ENCODE measurements at places on chromosomes 5 and 9. TPM values are rescaled to one million over a fixed set of nuclear protein-coding genes. Genes with fewer than 3 reads are reported as not detected.

The ADAMTSL2 gene
- total RNA-seq: 5.9 TPM

The RPS14 gene
- 2,784 TPM for total RNA-seq

The SPATA31A3 gene
- not detected for total RNA-seq

DNA sequence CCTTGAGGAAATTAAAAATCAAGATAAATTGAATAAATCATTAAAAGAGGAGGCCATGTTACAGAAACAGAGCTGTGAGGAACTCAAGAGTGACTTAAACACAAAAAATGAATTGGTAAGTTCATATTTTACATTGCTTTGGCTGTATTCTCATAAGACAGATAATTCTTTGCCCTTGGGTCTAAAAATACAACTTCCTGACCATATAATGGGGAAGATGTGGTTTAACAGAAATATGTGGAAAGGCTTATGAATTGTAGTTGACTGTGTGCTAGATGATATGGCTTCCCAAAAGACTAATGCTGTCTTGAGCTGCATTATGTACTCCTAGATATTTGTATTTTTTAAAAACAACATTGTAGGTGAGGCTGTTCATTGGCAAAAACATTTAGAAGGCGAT lies 33.1 kb downstream of the CNTRL start:
- H3K4me3 ChIP-seq: no peak overlapping the region
- H3K36me3 ChIP-seq: no peaks in the 10 kb centered on the region
- no peak overlapping the region for H3K27ac ChIP-seq
- no peak for DNase-seq

DNA sequence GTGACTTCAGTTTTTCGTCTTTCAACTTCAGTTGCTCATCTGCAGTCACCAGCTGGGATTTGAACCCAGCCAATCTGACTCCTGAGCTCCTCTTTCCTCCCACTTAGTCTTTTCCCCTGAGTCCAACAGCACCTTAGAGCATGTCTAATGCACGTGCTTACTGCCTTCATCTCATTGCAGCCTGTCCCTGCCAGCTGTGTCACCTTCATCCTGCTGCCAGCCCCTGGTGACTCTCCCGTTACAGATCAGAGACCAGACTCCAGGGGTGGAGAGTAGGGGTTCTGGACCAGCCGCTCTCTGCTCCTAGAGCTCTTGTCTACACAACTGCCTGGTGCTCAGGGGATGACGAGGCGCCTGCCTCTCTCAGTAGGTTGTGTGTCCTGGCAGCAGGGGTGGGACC lies 132.9 kb upstream of the LMX1B start:
- no peak for DNase-seq
- H3K27ac ChIP-seq: no peak overlapping the region
- peaks cover 17% of the 10 kb centered on the region for H3K36me3 ChIP-seq
- H3K27me3 ChIP-seq: peaks cover 9% of the 10 kb centered on the region
- H3K4me3 ChIP-seq: no peak overlapping the region

GRCh38 chr9:105245891-105246161 lies 1.4 kb downstream of the SLC44A1 start:
- DNase-seq: no peak
- peaks cover 50% of the 10 kb centered on the region for H3K4me1 ChIP-seq
- peak overlapping the region; percentile 96 for H3K4me3 ChIP-seq
- peaks cover 6% of the 10 kb centered on the region for H3K36me3 ChIP-seq

GRCh38 chr9:132169672-132170392 lies 8.0 kb downstream of the NTNG2 start:
- no peak overlapping the region for H3K4me3 ChIP-seq
- no peak overlapping the region for H3K27ac ChIP-seq
- H3K27me3 ChIP-seq: peaks cover 13% of the 10 kb centered on the region

DNA sequence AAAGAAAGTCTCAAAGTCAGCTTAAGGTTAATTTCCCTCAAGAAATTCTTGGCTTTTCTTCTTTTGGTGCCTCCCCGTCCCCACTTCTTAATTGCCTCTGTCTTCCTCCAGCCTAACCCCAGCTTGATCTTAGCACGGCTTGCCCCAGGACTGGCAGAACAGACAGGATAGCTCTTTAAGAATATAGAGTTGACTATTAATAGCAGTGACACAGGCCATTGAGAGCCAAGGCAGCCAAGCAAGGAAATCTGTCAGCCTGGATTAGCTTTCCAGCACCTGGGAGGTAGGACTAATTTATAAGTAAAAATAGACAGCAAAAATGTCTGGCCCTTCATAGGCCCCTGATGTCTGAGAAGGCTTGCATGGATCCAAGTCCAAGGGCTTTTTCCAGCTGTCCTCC lies 384.6 kb upstream of the SLC30A5 start:
- H3K4me3 ChIP-seq: no peak overlapping the region
- H3K36me3 ChIP-seq: no peaks in the 10 kb centered on the region
- H3K27me3 ChIP-seq: no peaks in the 10 kb centered on the region
- no peak for DNase-seq

GRCh38 chr5:40206030-40206429 lies 473.7 kb upstream of the PTGER4 start:
- H3K36me3 ChIP-seq: no peaks in the 10 kb centered on the region
- H3K27me3 ChIP-seq: no peaks in the 10 kb centered on the region
- DNase-seq: no peak
- H3K4me3 ChIP-seq: no peak overlapping the region

- H3K36me3 ChIP-seq: no peaks in the 10 kb centered on the region
- DNase-seq: no peak
- H3K4me1 ChIP-seq: no peaks in the 10 kb centered on the region
- H3K27me3 ChIP-seq: no peaks in the 10 kb centered on the region
Observed at GRCh38 chr5:111892949-111893348, 136.0 kb upstream of the NREP start.

GRCh38 chr9:137660144-137660543 lies 41.3 kb downstream of the EHMT1 start:
- H3K36me3 ChIP-seq: peaks cover 17% of the 10 kb centered on the region
- H3K4me3 ChIP-seq: no peak overlapping the region
- peaks cover 6% of the 10 kb centered on the region for H3K27me3 ChIP-seq
- H3K4me1 ChIP-seq: peaks cover 14% of the 10 kb centered on the region
- DNase-seq: no peak

GRCh38 chr5:159990506-159990905 lies 18.4 kb upstream of the TTC1 start:
- H3K36me3 ChIP-seq: no peaks in the 10 kb centered on the region
- peaks cover 4% of the 10 kb centered on the region for H3K27me3 ChIP-seq
- DNase-seq: no peak
- H3K4me3 ChIP-seq: no peak overlapping the region
- no peaks in the 10 kb centered on the region for H3K4me1 ChIP-seq

- peak overlapping the region; percentile 16 for H3K27ac ChIP-seq
- no peak for DNase-seq
- peaks cover 91% of the 10 kb centered on the region for H3K36me3 ChIP-seq
- peaks cover 87% of the 10 kb centered on the region for H3K4me1 ChIP-seq
Observed at GRCh38 chr9:113509463-113509862, 45.9 kb downstream of the RGS3 start.

GRCh38 chr5:163915481-163915961 lies 410.1 kb downstream of the MAT2B start:
- DNase-seq: no peak
- H3K27me3 ChIP-seq: no peaks in the 10 kb centered on the region
- no peaks in the 10 kb centered on the region for H3K36me3 ChIP-seq
- H3K27ac ChIP-seq: no peak overlapping the region

DNA sequence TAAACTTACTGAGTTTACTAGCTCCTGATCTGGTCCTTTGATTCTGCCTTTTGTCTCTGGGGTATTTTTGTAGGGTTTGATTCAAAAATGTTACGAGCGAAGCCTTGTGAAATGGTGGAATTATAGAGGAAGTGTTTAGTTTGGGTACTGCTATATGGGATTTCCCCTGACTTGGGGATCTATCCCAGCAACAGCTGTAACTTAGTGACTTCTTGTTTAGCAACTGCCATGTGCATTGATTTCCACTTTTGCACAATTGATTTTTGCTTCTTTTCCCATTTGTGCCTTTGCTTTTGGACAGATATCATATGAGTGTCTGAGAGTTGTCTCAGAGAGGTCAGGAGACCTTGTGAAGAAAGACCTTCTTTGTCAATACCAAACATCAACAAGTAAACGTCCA lies 248.5 kb upstream of the DAP start:
- H3K4me3 ChIP-seq: no peak overlapping the region
- H3K4me1 ChIP-seq: no peaks in the 10 kb centered on the region
- no peaks in the 10 kb centered on the region for H3K36me3 ChIP-seq
- H3K27ac ChIP-seq: no peak overlapping the region
- H3K27me3 ChIP-seq: no peaks in the 10 kb centered on the region

- H3K27me3 ChIP-seq: peaks cover 2% of the 10 kb centered on the region
- no peaks in the 10 kb centered on the region for H3K36me3 ChIP-seq
- no peak overlapping the region for H3K4me3 ChIP-seq
- DNase-seq: no peak
- H3K4me1 ChIP-seq: peaks cover 7% of the 10 kb centered on the region
- H3K27ac ChIP-seq: no peak overlapping the region
Observed at GRCh38 chr9:3922846-3923245, 377.0 kb downstream of the GLIS3 start.

GRCh38 chr5:173493846-173494245 lies 122.6 kb downstream of the BOD1 start:
- no peaks in the 10 kb centered on the region for H3K4me1 ChIP-seq
- H3K27ac ChIP-seq: no peak overlapping the region
- no peak for DNase-seq
- no peak overlapping the region for H3K4me3 ChIP-seq

- H3K4me3 ChIP-seq: no peak overlapping the region
- H3K4me1 ChIP-seq: peaks cover 23% of the 10 kb centered on the region
- H3K27me3 ChIP-seq: no peaks in the 10 kb centered on the region
- no peak for DNase-seq
- peaks cover 11% of the 10 kb centered on the region for H3K36me3 ChIP-seq
Observed at GRCh38 chr9:35367451-35367850, 122.5 kb upstream of the RUSC2 start.

GRCh38 chr5:135076051-135076491 lies 42.0 kb upstream of the PITX1 start:
- no peaks in the 10 kb centered on the region for H3K36me3 ChIP-seq
- H3K27ac ChIP-seq: no peak overlapping the region
- DNase-seq: no peak
- H3K4me3 ChIP-seq: no peak overlapping the region
- H3K27me3 ChIP-seq: peaks cover 2% of the 10 kb centered on the region

GRCh38 chr5:6961837-6962635 lies 248.8 kb downstream of the TENT4A start:
- H3K4me3 ChIP-seq: no peak overlapping the region
- DNase-seq: no peak
- no peak overlapping the region for H3K27ac ChIP-seq
- no peaks in the 10 kb centered on the region for H3K4me1 ChIP-seq

DNA sequence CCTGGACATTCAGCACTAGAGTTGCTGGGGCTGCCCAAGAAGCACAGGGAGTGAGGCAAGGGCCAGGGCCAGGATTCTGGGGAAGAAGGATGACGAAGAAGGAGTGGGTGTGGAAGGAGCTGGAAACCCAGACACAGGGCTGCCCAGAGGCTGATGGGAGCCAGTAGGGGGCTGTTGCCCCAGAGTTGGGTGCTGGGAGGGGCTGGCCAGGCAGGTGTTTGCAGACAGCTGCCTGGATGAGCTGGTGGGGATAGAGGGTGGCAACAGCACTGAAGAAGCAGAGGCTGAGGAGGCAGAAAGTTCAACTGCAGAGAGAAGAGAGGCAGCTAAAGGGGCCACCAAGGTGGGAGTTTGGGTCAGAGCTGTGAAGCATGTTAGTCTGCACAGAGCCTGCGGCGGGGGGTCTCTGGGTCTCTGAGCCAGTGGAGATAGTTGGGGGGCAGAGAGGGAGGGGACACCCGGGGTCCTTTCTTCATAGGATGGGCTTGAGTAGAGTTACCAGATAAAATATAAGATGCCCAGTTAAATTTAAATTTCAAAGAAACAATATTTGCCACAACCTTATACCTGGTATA lies 2.5 kb upstream of the AQP7 start:
- peaks cover 8% of the 10 kb centered on the region for H3K27me3 ChIP-seq
- peaks cover 3% of the 10 kb centered on the region for H3K4me1 ChIP-seq
- no peak overlapping the region for H3K4me3 ChIP-seq
- no peak overlapping the region for H3K27ac ChIP-seq
- no peaks in the 10 kb centered on the region for H3K36me3 ChIP-seq

GRCh38 chr5:65062469-65063083 lies 293.8 kb downstream of the CWC27 start:
- peaks cover 6% of the 10 kb centered on the region for H3K4me1 ChIP-seq
- no peak overlapping the region for H3K4me3 ChIP-seq
- no peak overlapping the region for H3K27ac ChIP-seq
- peaks cover 2% of the 10 kb centered on the region for H3K27me3 ChIP-seq
- H3K36me3 ChIP-seq: no peaks in the 10 kb centered on the region

DNA sequence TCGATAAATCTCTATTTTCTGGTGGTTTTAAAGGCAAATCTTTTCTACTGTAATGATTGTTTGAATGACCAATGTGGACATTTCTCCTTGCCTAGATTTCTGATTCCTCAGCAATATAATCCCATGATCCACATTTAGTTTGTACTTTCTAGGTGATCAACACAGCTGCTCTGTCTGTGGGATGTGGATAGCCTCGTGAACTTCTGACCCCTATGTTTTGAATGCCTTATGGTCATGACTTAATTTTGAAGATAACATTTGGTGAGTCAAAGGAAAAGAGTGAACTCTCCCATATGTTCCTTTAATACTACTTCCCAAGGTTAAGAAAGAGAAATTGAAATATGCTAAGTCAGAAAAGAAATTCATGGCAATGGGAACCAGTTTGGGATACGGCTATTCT lies 147.5 kb downstream of the CAVIN4 start:
- H3K36me3 ChIP-seq: no peaks in the 10 kb centered on the region
- DNase-seq: no peak

DNA sequence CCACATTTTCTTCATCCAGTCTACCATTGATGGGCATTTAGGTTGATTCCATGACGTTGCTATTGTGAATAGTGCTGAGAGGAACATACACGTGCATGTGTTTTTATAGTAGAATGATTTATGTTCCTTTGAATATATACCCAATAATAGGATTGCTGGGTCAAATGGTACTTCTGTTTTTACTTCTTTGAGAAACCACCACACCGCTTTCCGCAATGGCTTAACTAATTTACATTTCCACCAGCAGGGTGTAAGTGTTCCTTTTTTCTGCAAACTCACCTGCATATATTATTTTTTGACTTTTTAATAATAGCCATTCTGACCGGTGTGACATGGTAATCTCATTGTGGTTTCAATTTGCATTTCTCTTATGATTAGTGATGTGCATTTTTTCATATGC lies 82.2 kb upstream of the RFX3 start:
- no peak overlapping the region for H3K27ac ChIP-seq
- H3K36me3 ChIP-seq: no peaks in the 10 kb centered on the region
- H3K27me3 ChIP-seq: no peaks in the 10 kb centered on the region
- no peak for DNase-seq
- H3K4me3 ChIP-seq: no peak overlapping the region
- H3K4me1 ChIP-seq: no peaks in the 10 kb centered on the region

DNA sequence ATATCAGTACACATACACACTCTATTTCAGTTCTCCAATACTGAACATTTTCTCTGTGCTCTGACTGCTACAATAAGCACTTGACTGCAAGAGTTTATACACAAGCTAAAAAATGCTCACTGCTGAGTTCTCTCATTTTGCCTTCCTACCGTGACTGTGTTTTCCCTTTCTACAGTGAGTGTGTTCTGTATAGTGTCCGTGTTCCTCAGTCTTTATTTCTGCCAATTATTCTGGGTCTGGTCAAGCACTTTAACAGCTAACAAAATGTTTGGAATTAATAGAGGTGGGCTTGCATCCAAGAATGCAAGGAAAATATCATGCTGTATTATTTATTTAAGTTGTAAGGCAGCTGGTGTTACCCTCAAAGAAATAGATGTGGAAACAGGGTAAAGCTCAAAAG lies 217.0 kb upstream of the NREP start:
- H3K27ac ChIP-seq: no peak overlapping the region
- no peaks in the 10 kb centered on the region for H3K4me1 ChIP-seq
- no peaks in the 10 kb centered on the region for H3K27me3 ChIP-seq
- no peaks in the 10 kb centered on the region for H3K36me3 ChIP-seq
- DNase-seq: no peak
- no peak overlapping the region for H3K4me3 ChIP-seq

Data from endothelial cell (in vitro differentiated cells).